ENCODE measurements at places on chromosomes 3 and 15.

GRCh38 chr3:39383881-39384664 is 903 bp downstream of the SLC25A38 start:
- peak; percentile 88 for DNase-seq

GRCh38 chr3:79661896-79662295 is 105.9 kb downstream of the ROBO1 start:
- no peak for DNase-seq

GRCh38 chr3:114294940-114295480 is 1.2 kb downstream of the TIGIT start:
- no peak for DNase-seq

GRCh38 chr15:60752973-60753720 is 274.2 kb upstream of the ICE2 start:
- no peak for DNase-seq

- DNase-seq, result no peak
Measured at GRCh38 chr3:84755860-84756259, 202.9 kb upstream of the CADM2 start.

DNA sequence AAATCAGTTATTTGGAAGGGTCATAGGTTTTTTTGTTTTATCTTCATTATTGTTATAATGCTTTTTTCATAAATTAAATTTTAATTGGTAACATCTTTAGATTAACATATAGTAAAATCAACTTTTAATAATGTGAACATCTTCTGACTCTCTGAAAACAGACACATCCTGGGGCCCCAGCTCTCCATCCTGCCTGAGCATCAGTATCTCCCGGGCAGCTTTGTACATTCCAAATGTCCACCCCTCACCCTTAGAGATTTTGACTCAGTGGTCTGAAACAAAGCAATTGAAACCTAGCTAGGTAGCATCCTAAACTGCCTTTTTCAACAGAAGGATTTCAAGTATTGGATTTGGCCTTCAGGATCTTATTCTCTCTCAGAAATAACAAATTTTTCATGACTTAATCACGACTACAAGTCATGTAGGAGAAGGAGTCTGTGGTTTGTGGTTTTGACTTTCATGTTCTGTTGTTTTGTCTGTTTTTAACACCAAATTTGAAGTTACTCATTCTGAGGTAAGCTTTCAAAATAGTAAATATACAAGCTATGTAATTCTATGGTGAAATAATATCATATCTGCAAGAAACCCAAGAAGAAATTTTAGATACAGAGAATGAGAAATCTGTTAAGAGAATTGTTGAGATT is 147.3 kb upstream of the UBE2E2 start:
- peak; percentile 76 for DNase-seq

DNA sequence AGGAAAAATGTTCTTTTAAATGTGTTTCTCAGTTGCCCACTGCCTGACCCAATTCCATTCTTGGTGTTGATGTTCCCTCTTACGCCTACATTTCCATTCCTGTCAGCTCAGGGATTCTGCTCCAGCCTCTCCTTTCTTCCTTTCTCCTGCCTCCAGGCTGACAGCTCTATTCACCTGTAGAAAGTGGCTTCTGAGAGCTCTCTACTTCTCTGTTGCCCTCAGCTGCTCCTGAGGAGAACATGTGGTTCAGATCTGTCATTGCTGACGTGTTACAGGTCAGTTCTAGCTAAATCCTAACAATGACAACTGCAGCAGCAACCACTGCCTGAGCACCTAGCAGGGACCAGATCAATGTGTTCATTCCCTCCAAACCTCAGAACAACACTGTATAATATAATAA is 144.9 kb upstream of the PLAAT1 start:
- no peak for DNase-seq

GRCh38 chr3:46298871-46299607 is 54.9 kb upstream of the CCR2 start:
- no peak for DNase-seq

- no peak for DNase-seq
Measured at GRCh38 chr3:31223278-31223677, 309.4 kb upstream of the STT3B start.

DNA sequence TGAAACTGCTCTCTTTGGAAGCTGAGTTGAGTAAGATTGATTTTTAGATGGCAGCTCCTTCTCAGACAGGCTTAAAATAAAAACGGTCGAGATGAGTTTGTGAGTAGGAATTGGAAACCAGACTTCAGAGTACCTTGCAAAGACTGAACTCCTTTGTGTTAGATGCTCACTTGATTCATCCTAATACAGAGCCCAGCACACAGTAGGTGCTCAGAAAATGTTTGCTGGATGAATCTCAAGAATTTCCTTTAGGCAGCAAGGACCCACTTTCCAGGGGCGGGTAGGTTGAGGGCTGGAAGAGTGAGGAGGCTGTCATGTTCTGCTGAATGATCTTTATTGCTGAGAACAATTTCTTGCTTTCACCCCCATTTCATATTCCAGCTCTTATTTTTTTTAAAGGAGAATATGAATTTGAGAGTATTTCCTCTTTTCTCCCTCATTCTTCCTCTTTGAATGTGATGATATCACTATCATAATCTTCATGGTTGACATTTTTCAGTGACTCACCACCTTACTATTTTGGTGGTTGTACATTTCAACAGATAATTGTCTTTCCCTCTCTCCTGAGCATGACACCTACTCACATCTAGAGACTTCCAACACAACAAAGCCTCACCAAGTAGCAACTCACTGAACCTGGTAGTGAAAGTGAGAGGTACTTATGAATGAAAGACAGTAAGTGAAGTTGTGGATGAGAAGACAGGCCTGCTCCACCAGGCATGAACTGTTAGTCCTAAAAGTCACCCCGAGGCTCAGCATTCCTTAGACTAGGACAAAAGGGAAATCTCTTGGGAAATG is 113.3 kb downstream of the PDCD6IP start:
- peak; percentile 65 for DNase-seq

All from IMR-90 (cell line).